ENCODE measurements at places on chromosomes 6 and 20.

DNA sequence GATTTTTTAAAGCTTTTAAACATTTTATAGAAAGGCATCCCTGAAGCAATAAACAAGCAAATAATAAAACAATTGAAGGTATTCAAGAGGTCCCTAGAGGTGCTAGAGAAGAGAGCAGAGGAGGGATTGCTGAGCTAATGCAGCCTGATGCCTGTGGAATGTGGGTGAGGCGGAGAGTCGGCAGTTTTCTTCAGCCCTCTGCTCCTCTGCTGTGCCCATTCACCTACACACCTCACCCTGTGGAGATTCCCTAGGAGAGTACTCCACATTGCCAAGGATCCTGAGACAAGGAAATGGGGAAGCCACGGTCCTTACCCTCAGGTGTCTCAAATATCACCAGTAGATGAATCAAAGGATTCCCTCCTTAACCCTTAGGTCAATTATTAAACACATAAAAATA lies 199.8 kb upstream of the POU3F2 start:
- no peak for DNase-seq

DNA sequence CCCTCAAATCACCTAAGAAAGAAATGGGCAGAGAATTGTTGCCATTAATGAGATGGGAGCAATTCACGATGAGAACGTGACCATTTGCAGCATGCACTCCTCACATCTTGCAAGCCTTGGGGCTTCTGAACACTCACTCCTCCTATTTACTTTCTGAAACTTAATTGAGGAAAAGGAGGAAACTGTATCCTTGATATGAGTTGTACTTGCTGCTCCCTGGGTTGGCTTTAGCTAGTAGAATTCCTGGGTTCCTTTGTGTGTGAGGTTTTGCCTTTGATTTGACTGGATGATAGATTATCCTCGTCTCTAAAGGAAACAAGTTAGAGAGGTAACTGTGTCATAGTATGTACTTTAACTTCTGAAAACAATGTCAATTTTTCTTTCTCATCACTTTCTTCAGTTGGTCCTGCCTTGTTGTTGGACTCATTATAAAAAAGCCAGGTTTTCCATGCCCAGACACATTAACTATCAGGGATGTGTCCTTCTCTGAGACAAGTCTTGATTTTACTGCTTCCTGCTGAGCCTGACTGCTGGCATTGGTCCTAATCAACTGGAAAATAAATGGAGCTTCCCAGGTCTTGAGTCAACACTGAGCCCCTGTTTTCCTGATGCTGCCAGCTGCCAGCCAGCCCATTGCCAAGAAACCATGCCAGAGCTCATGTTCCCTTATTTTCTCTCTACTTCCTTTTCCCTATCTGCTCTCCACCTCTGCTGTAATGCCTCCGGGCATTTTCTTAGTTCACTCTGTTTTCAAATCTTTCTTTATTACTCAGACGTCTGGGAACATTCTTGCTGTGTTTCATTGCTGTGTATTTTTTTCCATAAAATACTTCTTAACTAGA lies 6.0 kb upstream of the MRAP2 start:
- DNase-seq, result no peak

DNA sequence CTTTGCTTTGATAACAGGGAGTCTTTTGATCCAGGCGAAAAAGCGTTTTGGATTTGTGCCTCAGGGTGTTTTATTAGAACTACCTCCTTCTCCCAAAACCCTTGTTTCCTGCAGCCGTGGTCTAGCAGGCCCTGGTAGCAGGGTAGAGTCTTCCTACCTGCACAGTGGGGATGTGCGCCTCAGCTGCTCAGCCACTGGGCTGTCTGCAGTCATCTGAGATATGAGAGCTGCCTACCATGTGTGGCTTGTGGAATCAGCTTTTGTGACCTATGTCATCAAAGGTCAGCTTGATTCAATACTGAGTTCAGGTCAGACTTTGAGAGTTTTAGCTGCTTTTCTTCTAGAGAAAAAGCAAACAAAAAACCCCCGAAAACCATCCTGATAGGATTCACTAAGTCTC lies 279.5 kb downstream of the CLIC5 start:
- DNase-seq, result no peak

DNA sequence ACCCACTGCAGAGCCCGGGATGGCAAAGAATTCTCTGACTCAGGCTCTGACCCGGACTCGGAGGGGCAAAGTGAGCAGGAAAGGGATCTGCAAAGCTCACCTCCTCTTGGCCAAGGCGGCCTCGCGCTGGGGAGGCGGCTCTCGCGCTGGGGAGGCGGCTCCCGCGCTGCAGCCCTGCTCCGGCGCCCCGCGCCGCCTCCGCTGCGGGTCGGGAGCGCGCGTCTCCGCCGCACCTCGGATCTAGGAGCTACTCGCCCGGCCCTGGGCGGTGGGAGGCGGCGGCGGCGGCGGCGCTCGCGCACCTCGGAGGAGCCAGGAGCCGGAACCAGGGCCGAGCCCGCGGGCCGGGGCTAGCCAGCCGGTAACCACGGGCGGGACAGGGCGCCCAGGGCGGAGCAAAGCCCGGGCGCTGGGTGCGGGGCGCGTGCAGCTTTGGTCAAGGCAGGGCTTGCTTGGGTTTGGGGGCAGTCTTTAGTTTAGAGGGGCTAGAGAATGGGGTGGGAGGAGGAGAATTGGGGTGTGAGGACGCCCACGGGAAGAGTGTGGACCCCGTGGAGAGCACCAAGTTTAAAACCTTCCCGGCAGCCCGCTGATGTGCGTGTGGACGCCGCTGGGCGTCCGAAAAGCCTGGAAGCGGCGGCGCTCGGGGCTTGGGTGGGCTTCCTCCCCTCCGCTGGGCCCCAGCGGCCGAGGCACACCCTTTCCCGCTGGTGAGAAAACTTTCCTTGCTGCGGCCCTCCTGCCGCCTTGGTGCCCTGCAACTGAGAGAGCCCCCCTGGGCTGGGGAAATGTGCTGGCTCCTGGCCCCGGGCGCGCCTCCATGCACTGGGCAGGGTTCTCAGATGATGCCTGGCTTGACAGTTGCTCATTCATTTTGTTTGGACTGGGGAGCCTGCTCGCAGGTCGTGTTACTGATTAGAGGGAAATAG lies at the start of gene MRAP2:
TSS of gene MRAP2 (plus strand) at position 250 of the 929 bp plus-strand sequence. CDS start 21,547 bp downstream, outside the sequence.
- no peak for DNase-seq

GRCh38 chr20:62362590-62362940 lies 4.5 kb downstream of the LAMA5 start:
- no peak for DNase-seq

DNA sequence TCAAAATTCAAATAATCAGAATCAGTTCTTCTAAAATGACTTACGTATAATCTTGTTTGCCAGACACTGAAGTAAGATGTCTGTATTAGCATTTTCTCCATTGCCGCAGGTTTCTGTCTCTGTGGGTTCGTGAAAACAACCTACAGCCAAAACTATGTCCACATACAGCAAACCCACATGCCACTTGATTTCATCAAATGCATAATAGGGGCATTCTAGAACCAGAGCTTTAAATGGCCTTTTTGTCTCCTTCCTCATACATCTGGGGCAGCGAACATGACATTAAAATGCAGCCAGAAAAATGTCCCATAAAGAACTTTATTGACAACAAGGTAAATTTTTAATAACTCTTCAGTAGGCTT lies 90.2 kb upstream of the QKI start:
- no peak for DNase-seq

GRCh38 chr6:136517002-136517401 lies 33.2 kb downstream of the MAP7 start:
- no peak for DNase-seq

DNA sequence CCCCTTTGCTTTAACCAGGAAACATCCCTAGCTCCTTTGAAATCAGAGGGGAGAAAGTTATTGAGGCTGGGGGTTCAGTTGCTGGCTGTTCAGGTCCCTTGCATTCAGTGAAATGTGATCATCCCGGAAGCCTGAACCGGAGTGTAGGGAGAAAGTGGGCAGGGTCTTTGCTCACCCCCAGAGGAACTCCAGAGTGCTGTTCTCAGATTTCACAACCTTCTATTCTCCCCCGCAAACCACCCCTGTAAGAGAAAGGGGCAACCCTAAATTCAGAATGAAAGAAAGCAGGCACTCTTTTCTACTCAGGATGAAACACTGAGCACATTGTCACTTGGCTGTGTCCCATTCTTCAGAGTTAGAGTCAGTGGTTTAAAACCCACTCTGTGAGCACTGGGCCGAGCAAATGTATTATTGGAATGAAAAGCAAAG lies 139.8 kb downstream of the KHDC1L start:
- no peak for DNase-seq

DNA sequence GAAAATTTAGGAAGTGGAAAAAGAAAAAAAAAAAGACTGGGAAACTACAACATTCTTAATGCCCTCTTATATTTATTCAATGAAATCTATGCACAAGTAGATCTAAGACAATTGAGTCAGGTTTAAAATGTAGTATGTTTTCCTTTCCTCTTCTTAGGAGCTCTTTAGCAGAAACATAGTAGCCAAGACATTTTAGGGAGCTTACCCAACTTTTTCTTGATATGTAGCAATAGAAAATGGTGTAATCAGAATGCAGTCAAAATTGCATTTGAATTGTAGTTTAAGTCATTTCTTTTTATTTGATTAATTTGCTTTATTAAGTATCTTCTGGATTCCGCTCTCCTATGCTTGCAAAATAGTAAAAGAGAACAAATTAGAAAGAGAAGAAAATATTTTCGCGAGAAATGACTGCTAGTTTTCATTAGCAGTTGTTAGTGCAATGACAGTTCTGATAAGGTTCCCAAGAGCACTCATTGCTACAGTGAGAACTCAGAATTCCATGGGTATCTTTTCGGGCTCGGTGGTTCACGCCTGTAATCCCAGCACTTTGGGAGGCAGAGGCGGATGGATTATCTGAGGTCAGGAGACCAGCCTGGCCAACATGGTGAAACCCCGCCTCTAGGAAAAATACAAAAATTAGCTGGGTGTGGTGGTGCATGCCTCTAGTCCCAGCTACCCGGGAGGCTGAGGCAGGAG lies 52.2 kb downstream of the JARID2 start:
- no peak for DNase-seq

GRCh38 chr6:163335056-163335455 lies 79.5 kb upstream of the QKI start:
- DNase-seq, result no peak

GRCh38 chr6:99189823-99190721 lies 159.4 kb downstream of the FAXC start:
- DNase-seq, result no peak

- DNase-seq, result no peak
Measured at GRCh38 chr6:29826271-29826670, 1.4 kb upstream of the HLA-G start.

DNA sequence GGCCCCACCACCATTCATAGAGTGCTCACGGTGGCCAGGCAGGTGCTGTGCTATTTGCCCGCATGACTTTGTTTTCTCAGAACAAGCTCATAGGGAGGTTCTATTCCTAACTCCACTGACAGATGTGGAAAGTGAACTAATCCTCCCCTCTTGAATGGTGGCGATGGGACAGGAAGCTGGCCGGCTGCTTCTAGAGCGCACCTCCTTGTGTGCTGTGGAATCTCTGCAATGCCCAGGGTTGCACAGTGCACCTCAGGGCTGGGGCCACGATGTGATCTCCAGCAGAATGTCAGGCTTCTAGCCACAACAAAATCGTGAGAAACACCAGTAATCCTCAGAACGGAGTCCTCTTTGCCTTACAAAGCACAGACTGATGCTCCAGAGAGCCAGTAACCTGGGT lies 53.8 kb upstream of the SLC22A23 start:
- no peak for DNase-seq

- no peak for DNase-seq
Measured at GRCh38 chr6:56019973-56020372, 144.6 kb upstream of the BMP5 start.

- DNase-seq, result no peak
Measured at GRCh38 chr6:169591616-169592015, 110.2 kb downstream of the WDR27 start.

DNA sequence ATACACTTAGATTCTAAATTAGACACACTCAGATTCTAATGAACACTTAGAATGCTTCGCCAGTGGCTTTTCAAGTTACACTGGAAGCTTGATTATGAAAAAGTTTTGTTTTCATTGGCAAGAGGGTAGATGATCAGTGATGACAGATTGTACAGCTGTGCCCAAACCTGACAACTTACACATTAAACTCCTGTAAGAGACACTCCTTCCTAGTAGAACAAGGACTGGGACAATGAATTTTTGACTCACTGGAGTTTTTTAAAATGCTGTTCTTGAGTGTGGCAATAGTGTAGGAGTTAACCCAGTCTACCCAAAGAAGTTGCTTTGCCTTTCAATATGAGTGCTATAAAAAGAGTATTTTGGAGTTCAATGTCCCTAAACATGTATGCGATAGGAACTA lies 140.8 kb downstream of the SLC16A10 start:
- DNase-seq, result no peak

DNA sequence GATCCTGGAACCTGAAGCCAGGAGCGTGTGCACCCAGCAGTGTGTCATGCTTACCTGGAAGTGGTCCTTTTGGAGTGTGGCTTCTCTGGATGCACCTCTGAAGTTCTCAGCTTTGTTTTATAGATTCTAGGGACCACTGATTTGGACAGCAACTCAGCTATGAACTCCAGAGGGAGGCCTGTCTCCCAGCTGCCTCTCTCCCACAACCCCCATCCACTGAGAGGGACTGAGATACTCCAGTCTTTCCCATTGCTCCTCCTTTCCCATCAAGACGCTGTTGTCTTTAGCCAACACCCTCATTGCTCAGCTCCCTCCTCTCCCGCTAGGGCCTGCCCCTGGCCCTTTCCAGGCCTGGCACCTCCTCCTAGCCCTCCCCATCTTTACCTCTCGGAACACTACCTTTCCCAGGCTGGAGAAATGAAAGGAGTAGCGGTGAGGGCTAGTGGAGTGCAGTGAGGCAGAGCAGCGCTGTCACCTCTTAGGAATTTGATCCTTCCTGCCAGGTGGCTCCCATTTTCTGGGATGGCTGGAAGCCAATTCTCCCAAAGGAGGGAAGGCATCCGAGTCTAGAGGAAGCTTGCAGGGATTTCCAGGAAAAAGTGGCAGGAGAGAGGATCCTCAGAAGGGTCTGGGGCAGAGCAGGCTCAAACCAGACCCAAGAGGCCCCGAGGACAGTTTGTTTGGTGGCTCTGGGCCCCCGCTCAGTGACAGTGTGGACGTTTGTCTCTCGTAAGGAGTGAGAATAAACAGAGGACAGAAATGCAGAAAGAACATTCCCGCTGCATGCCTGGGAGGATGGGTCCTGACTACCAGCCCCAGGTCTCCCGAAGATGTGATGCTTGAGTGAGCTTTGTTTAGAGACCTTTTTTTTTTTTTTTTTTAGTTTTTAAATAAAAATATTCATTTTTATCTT lies at the start of gene LRRN4:
TSS of gene LRRN4 (minus strand) at position 285 of the 913 bp plus-strand sequence. CDS start 1,261 bp downstream, outside the sequence.
- no peak for DNase-seq

- DNase-seq, result no peak
Measured at GRCh38 chr20:1973601-1974440, 20.0 kb downstream of the PDYN start.

GRCh38 chr6:156197513-156197912 lies 579.7 kb upstream of the ARID1B start:
- DNase-seq, result no peak
